ENCODE measurements at places on chromosomes 6 and 20.
A peak's percentile ranks its signal among the peaks of the same experiment; 100 is the strongest.

- no peak for DNase-seq
Observed at GRCh38 chr6:162854734-162855191, 127.0 kb downstream of the PACRG start.

- no peak for DNase-seq
Observed at GRCh38 chr6:90184334-90185298, 112.0 kb downstream of the BACH2 start.

GRCh38 chr6:103875221-103875620 is 984.5 kb downstream of the HACE1 start:
- no peak for DNase-seq

GRCh38 chr6:163284151-163284550 is 130.4 kb upstream of the QKI start:
- DNase-seq = no peak

DNA sequence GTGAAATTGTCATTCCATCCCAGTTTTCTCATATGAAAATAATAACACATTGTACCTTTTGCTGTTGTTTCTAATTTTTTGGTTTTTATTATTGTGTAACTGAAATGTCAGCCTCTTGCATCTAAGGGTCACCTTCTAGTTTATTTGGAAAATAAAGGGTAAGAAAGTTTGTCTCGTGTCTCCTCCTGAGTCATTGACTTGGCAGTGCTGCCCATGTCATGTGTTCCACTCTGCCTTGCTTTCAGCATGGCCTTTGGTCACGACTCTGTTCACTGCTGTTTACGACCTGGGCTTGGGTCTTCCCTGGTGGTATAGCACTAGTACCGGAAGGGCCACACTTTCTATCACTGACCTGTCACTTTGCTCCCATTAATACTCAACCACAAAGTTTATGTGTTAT is 171.4 kb upstream of the RSPO3 start:
- DNase-seq = no peak

- no peak for DNase-seq
Observed at GRCh38 chr6:35468980-35469750, 964 bp downstream of the RPL10A start.

- DNase-seq = no peak
Observed at GRCh38 chr6:153058291-153058690, 55.8 kb upstream of the MTRF1L start.

- no peak for DNase-seq
Observed at GRCh38 chr6:164164876-164165275, 750.4 kb downstream of the QKI start.

DNA sequence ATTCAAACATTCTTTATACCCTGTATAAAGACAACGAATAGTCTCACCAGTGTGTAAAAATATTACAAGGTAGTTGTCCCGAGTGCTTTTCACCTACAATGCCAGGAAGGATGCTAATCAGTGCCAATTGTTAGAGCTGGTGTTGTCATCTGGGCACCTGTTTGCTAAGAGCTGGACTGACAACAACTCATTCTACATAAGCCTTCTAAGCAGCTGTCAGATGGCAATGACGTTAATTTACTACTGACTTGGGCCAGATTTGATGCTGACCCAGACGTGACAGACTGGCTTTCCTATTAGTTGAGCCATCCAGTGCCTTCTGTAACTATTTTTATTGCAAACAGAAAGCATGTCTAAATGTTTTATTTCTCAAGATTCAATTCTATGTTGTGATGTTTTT is 355.2 kb downstream of the ADGRB3 start:
- DNase-seq = peak; percentile 5

DNA sequence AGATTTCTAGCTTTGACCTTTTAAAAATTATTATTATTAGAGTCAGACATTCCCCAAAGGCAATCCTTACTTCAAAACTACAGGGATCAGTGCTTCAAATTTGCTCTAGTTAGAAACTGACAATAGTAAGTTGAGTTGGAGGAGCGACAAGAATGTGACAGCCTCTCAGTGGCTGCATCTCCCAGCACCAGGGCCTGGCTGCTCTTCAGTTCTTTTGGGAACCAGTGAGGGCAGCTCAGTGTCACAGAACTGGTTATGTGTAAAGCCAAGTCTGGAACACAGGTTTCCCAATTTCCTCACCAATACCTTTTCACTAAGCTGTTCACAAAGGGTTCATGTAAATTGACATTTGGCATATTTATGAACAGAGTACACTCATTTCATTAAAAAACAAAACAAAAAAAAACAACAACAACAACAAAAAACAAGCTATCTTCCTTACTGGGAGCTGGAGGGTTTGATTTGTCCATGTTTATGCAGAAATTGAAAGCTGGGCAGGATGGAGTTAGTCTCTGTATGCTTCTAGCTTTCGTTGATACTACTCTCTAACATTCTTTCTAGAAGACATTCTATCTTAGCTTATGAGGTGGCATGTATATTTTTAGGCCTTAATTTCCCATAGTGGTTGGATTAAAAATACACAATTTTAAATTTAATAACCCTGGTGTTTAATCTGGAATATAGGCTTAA is 95.0 kb downstream of the SAMD5 start:
- peak; percentile 3 for DNase-seq

GRCh38 chr20:20463933-20464374 is 96.0 kb downstream of the INSM1 start:
- DNase-seq = peak; percentile 28

- no peak for DNase-seq
Observed at GRCh38 chr6:424741-425417, 33.3 kb downstream of the IRF4 start.

DNA sequence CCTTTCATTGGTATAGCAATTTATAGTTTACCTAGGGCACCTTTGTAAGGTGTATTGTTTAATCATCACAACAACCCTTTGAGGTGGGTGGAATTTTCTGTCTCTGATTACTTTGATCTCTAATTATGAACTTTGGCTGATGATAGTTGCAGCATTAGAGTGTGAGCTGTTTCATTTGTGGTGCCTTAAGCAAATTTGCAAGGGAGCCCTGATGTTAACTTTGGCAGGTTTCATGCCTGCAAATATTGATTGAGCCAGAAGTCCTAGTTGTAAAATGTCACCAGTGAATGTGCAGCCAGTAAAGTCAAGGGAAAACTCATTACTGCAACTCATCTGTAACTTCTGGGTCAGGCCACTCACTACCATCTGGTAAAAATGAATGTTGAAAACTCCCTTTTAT is 29.8 kb downstream of the CTNNBL1 start:
- no peak for DNase-seq

DNA sequence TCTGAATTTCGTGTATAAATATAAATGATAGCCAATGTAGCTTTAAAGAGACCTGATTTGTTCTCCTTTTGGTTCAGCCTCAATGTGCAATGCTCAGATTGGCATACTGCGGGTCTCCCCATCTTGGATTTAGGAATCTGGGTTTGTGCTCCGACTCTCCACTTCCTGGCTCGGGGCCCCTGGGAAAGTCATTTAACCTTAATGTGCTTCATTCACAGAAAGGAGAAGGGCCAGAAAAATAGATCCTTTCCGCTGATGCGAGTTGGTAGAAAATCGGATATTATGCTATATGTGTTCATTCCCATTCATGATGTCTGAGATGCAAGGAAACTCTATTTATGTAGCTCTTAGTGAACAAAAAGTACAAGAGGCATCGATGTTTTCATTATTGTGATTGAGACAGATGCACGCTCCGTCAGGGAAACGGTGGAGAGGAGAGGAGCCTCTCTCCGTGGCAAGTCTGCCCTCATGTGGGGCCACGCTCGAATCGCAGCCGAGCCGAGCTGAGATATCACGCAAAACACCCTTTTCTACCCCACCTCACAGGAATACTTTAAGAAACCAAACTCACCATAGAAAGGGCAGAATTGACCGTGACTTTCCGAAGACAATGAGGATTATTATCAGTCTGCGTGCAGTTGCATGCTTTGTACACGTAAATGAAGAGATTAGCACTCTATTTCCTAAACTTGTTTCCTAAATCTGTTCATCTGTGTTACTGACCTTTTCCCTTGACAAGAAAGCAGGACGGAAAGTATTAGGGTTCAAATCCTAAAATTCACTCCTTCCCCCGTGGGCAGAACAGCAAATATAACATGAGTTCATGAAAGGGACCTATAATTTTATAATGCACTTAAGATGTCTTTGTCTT is 136.6 kb downstream of the COL9A1 start:
- peak; percentile 39 for DNase-seq

DNA sequence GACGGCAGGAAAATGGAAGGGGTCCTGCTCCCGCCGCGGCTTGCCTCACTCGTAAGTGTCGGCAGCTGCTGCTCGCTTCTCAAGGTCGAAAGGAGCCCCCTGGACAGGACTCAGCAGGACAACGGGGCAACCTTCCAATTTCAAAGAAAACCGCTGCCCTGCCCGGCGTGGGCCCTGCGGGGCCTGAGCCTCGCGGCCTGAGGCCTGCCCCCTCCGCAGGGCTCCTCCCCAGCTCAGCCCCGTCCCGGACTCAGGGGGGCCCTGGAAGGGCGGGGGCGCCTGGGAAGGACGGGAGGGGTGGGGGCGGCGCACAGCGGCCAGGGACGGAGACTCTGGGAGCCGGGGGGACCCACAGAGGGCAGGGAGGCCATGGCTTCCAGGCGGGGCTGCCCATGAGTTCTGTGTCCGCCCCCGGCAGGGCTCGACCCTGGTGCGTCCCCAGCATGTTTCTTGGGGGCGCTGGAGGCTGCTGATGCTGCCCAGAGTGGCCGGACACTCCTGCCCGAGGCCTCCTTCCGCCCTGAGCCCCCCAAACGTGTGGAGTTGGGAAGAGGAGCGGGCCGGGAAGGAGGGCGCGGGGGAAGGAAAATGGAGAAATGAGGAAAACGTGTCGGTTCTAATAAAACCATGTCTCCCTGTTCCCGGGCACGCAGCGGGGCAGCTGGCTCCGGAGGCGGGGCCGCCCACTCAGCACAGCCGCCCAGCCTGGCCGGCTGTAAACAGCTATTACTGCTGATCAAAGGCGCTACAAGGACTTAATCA is 114.6 kb downstream of the DLL1 start:
- no peak for DNase-seq

- DNase-seq = no peak
Observed at GRCh38 chr6:147833607-147834006, 325.1 kb downstream of the SAMD5 start.

GRCh38 chr6:2102966-2103365 is 142.4 kb downstream of the GMDS start:
- no peak for DNase-seq

DNA sequence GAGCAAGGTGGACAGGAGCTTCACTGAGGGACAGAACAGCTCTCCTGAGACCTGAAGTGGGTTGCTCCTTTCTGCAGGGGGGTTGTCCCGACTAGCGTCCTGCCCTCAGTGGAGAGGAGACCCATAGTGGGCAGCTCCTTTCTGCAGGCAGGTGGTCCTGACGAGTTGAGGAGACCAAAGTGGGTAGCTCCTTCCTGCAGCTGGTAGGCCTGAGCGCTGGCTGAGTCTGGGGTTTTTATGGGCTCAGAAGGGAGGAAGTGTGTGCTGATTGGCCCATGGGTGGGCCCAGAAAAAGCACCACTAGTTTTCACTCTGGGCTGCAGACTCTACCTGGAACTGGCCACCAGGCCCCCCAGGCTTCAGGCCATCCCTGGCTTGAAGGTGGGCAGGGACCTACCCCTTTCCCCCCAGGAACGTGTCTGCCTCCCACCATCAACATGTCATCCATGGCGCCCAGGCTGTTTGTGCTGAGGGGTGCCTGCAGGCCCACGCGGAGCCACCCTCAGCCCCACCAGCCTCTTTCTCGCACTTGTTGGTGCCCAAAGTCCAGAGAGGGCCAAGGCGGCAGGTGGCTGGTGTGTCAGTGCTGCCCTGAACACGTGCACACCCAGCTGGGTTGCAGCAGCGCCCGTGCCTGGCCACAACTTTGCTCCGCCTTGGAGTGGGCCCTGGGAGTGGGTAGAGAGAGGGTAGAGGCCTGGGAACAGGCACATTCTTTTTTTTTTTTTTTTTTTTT is 1.6 kb upstream of the DEK start:
- no peak for DNase-seq

DNA sequence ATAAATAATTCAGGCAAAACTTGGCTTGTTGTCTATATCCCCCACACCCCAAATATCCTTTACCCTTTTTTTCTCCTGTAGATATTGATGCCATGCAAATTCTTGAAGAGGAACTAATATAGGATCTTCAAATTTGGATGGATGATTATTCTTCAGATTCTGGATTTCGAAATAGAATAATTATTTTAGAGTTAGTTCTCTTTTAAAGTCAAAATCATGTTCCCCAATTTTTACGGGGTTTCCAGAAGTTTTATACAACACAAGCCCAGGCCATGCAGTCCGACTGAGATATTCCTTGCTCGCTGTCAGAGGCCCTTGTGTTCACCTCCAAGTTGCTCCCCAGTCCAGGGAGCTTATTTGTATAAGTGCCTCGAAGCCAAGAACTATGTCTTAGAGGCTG is 4.4 kb downstream of the PPIL6 start:
- no peak for DNase-seq

GRCh38 chr6:118768441-118768840 is 117.0 kb upstream of the CEP85L start:
- no peak for DNase-seq

DNA sequence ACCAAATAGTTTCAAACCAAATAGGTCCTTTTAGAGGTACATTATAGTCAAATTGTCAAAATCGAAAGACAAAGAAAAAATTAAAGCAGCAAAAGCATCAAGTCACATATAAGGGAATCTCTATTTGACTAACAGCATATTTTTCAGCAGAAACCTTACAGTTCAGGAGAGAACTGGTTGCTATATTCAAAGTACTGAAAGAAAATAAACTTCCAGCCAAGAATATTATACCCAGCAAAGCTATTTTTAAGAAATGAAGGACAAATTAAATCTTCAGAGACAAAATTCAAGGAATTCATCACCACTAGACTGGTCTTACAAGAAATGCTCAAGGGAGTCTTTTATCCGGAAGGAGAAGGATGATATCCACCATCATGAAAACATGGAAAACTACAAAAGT is 16.0 kb downstream of the WDR27 start:
- DNase-seq = no peak

DNA sequence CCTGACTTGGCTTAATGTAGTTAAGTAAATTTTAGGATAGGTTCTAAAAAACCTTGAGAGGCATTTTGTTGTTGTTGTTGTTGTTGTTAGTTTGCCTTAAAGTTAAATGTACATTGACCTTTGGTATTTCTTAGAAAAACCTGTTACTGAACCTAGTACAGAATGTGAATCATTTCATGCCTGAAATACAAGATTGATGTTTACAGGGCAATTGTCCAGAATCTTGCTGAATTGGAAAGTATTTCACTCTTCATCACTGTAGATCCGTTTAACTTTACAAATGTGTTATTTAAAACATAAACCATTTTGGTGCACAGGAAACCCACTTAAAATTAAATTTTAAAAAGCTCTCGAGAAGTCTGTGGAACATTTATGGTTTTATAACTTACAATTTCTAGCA is 75.0 kb downstream of the CEP57L1 start:
- no peak for DNase-seq

DNA sequence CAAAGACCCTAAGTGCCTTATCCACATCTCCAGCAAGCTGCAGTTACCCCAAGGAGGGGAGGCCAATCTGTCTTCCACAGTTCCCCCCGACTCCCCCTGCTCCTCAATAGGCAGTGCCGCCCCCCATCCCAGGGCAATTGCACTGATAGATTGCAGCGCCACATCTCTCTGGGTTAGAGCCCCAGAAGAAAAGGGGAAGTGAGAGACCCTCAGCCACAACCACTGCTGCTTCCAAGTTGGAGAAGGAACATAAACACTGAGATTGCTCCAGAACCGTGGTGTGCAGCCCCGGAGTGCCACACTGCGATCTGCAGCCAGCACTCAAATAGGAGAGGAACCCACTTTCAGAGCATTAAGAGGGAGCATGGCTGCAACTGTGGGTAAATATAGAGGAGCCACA is 101.5 kb downstream of the RWDD2A start:
- no peak for DNase-seq
